ENCODE measurements at places on chromosomes 13 and 19.

DNA sequence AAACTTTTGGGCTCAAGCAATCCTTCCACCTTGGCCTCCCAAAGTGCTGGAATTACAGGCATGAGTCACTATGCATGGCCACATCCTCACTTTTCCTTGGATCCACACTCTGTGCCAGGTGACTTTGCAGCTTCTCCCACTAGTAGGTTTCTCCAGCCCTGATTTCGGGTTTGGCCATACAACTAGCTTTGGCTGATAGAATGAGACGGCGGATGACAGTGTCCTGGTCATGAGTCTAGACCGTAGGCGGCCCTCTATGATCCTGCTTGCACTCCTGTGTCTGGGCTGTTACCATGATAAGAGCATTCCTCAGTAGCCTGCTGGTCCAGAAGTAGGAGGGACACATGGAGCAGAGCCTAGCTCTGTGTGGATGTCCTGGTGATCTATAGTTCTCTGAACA is 112.5 kb upstream of the KL start:
- DNase-seq, result no peak

DNA sequence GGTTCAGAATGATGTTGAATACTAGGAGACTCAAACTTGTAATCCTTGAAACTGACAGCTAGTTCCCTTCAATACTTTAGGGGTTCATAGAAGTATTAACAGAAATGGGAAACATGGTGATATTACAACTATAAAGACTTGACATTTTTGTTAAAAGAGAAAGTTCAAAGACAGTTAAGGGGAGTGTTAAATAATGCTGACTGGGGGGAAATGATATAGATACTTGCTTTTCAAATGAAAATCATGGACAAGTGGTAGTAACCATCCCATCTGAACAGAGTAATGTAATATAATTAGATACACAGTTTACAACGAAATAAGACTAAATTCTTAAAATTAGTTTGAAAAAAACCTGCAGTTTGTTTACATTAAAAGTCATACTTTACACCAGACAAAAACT is 6.6 kb upstream of the EEF1AKMT1 start:
- DNase-seq, result no peak

GRCh38 chr13:113398963-113399754 is 35.2 kb upstream of the GRTP1 start:
- no peak for DNase-seq

DNA sequence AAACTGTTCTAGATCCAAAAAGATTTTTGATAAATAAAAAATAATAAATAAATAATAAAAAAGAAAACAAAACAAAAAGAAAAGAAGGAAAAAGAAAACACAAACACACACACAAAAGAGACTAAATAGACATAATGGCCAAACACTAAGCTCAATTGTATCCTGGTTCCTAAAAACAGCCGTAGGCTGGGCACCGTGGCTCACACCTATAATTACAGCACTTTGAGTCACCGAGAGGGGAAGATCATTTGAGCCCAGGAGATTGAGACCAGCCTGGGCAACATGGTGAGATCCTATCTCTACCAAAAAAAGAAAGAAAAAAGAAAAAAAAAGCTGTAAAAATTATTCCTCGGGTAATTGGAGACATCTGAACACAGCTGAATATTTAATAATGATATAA is 8.9 kb downstream of the ETHE1 start:
- DNase-seq, result no peak

DNA sequence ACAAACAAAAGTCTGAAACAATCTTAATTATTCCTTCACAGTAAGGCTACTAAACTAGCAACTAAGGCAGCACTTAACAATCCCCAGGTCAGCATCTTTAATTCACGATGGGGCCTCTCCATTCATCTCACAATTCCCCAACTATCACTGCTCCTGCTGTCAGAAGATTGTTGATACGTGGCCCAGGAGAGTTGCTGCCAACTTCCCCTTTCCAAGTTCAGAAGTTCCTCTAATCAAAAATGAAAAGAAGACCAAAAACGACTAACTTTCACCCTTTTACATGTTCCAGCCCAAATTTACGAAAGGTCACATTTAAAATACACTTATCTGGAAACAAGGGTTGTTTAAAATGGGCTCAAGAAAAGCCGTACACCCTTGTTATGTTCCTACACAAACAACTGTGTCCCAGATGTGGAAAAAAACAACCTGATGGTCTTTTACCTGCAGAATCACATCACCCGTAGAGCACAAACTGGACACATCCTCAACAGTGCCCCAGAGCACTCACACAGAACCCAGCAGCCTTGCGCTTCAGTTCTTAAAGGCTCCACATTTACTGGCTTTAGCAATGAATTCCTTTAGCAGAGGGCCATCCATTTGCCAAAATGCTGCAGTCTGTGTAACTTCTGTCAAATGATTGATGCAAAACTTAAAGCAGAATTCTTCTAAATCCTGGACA is 38.0 kb downstream of the PHF11 start:
- no peak for DNase-seq

DNA sequence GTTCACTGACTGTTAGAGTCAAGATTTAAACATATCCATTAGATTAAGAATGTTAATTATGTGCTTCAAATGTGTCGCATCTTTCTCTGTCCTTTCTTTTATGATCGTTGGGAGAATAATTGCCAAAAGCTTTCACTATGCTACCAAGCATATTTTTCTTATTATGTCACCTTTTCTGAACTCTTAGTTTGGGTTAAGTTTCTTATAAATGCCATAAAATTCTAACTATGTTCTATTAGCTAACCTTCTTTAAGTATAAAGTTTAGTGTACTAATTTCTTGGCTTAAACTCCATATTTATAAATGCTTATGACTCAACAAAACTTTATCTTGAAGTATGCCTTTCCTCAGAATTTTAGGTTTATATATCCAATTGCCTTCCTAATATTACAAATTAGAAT is 1759.4 kb downstream of the PCDH9 start:
- DNase-seq, result no peak

DNA sequence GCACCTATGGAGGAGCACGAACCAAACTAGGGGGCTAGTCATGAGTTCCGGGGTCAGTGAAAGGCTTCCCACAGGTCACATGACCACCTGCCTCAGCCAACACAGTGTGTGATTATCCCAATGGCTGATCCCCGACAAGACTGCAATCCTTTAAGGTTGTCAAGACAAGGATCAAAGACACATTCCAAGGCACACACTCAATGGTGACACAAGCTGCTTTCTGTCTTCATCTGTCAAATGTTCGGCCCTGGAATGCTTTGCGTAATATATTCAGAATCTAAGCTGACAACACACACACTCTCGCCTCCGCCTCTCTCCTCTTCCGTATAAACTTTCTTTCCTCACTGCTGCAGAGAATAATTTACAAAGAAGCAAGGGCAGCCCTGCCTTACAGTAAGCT is 11.7 kb downstream of the RANBP3 start:
- DNase-seq, result no peak

DNA sequence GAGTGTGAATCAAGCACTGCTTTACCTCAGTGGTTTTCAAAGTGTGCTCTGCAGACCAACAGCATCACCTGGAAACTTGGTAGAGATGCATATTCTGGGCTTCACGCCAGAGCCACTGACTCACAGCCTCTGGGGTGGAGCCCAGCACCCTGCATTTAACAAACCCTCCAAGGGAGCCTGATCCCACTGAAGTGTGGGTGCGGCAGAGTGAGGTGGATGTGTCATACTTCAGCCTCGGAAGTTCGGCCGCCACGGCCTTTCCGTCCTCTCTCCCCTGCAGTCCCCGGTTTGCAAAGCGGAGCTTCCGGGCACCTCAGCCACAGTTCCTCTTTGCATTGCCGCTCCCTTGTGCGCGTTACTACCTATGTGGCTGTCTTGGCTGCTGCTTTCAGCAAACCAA is 33.3 kb upstream of the MICU2 start:
- no peak for DNase-seq

DNA sequence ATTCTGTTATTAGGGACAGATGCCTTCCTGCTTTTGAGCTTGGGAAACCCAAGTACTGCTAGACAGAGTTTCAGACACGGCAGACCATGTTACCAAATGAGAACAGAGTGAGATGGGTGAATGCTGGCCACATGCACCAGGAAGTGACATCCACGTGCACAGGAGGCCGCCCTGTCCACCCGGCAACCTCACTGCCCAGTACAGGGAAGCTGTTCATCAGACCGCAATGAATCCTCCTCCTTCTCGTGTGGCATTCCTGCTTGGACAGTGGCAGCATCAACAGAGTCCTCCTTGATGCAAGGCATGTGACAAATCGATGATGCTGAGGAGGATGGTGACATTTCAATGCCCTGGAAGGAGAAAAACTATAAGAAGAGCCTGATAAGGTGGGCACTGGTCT is 191.0 kb upstream of the SOX1 start:
- no peak for DNase-seq

GRCh38 chr13:113075711-113076110 is 29.9 kb upstream of the F7 start:
- no peak for DNase-seq

GRCh38 chr19:1807695-1808394 is 4.2 kb downstream of the ATP8B3 start:
- DNase-seq, result no peak

DNA sequence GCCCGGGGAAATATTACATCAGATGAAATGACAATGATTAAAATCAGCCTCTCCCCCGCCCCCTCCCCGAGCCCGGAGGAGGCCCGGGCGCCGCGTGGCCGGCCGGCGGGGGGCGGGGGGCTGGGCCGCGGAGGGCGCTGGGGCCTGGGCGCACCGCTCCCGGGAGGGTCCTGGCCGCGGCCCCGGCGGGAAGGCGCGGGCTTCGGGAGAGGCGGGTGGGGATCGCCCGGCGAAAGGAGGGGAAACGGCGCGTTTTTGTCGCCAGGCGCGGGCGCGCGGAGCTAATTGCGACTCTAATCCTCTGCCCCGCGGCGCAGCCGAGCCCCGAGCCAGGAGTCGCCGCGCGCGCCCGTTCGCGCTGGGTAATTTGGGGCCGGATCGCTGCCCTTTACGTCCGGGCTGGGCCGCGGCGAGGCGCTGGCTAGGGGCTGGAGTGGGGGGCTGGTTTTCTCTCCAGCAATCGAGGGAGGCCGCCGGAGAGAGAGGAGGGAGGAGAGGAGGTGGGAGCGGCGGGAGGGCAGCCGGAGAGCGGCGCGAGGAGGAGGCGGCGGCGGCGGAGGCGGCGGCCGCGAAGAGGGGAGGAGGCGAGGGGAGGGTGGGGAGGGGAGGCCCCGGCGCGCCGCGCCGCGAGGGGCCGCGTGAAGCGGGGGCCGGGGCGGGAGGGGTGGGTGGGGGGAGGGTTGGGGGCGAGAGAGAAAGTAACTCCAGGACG is at the start of gene KCTD15:
Gene KCTD15, plus strand, starts transcription at position 707 of the 712 bp plus-strand sequence. CDS start 3,585 bp downstream, outside the sequence.
- DNase-seq, result no peak

DNA sequence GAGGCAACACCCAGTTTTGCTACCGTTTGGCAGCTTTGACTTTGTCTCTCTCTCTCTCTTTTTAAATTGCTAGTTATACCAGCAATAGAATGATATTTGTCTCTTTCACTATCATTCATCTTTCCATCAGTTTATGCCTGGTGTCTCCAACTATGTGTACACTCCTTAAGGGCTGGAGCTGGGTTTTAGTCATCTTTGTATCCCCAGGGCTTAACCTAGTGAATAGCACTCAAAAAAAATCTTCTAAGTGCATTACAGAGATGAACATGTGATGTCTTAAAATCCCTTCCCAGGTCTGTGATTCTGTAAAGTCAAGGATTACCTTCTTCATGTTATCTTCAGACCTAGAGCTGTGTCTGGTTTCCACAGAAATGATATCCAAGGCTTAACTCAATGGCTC is 7.8 kb upstream of the UBL3 start:
- no peak for DNase-seq

GRCh38 chr19:3969435-3970312 is 1.2 kb downstream of the DAPK3 start:
- no peak for DNase-seq

DNA sequence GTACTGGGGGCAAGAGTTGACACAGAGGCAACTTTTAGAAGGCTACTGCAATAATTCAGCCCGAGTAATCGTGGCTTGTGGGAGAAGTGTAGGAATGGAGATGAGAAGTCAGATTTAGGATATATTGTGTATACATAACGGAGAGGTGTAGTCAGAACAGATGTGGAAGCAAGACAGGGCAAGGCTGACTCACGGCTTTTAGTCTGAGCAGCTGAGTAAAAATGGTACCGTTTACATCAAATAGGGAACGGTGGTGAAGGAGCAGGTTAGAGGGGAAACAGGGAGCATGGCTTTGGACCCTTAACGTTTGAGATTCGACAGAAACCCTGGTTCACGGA is 796 bp upstream of the LSM14A start:
- DNase-seq, result no peak

DNA sequence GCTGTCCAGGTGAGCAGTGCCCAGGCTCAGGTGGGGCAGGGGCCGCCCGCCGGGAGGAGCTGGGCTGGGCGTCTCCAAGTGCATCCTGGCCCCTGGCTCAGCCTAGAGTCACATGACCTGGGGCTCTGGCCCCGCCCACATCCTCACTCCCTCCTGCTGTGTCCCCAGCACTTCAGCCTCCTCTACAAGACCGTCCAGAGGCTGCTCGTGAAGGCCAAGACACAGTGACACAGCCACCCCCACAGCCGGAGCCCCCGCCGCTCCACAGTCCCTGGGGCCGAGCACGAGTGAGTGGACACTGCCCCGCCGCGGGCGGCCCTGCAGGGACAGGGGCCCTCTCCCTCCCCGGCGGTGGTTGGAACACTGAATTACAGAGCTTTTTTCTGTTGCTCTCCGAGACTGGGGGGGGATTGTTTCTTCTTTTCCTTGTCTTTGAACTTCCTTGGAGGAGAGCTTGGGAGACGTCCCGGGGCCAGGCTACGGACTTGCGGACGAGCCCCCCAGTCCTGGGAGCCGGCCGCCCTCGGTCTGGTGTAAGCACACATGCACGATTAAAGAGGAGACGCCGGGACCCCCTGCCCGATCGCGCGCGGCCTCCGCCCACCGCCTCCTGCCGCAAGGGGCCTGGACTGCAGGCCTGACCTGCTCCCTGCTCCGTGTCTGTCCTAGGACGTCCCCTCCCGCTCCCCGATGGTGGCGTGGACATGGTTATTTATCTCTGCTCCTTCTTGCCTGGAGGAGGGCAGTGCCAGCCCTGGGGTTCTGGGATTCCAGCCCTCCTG is 16.8 kb upstream of the CELF5 start:
- DNase-seq, result no peak

GRCh38 chr13:52925775-52926285 is 77.4 kb upstream of the PCDH8 start:
- DNase-seq, result no peak

- no peak for DNase-seq
These were observed 149.5 kb upstream of the TSHZ3 start for GRCh38 chr19:31498781-31499180.

- DNase-seq, result no peak
These were observed at the start of gene GPR18 for GRCh38 chr13:99258210-99258860. Gene GPR18, minus strand, starts transcription at chr13:99258379. Its CDS starts 2,507 bp downstream, at chr13:99255872.

GRCh38 chr19:51439021-51439465 is 19.2 kb downstream of the SIGLEC8 start:
- DNase-seq, result no peak

DNA sequence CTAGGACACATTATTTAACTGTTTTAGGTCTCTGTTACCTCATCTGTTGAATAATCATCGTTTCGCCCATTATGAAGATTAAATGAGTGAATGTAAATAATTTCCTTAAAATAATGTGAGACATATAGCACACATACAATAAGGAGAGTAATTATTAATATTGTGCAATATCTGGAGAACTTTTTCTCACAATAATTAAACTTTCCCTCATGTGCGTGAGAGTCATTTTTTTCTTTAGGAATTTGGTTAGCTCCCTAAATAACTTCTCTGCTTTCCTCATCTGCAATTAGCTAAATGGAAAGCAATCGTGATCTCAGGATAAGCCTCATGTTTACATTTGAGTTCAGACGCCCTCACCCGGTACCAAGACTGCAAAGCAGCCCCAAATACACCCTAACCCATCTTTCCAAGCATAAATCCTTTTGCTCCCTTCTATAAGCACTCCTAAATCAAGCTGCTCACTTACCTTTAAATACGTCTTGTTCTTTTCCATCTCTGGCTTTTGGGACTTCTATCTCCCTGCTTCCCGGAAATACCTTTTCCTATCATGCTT is 78.8 kb downstream of the MZT1 start:
- DNase-seq, result no peak

Measured in hypothalamus (tissue), 51 donors.